ENCODE measurements at places on chromosomes 16 and 17. TPM values are rescaled to one million over a fixed set of nuclear protein-coding genes. Genes with fewer than 3 reads are reported as not detected.
A peak's percentile ranks its signal among the peaks of the same experiment; 100 is the strongest.

GRCh38 chr17:43900858-43901754, 6.2 kb downstream of the MPP2 start:
- DNase-seq, result no peak

DNA sequence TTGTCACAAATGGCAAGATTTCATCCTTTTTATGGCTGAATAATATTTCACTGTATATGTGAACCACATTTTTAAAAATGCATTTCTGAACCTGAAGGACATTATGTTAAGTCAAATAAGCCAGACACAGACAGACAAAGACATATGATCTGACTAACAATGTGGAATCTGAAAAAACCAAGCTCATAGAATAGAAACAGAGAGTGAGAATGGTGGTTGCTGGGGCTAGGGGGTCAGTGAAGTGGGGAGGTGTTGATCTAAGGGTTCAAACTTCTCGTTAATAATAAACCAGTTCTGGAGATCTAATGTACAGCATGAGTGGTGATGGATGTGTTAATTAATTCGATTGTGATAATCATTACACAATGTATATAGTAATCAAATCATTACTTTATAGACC, 475.1 kb downstream of the WWOX start:
- DNase-seq, result no peak

- DNase-seq, result no peak
Observed at GRCh38 chr16:75919664-75920063, 193.4 kb upstream of the CPHXL start.

DNA sequence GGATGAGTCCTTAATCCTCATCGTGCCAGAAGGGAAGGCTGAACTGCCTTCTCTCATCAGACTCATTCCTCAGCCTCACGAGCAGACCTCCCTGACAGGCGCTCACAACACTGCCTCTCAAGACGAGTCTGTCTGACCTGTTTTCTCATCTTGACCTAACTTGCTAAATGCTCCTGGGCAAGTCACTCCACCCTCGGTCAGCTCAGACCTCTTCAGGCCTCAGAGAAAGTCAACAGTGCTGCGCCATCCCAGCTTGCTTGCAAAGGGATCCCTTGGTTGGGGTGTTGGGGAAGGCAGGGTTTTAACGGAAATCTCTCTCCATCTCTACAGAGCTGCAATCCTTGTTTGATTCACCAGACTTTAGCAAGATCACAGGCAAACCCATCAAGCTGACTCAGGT, 15.0 kb downstream of the SERPINF1 start:
- no peak for DNase-seq

DNA sequence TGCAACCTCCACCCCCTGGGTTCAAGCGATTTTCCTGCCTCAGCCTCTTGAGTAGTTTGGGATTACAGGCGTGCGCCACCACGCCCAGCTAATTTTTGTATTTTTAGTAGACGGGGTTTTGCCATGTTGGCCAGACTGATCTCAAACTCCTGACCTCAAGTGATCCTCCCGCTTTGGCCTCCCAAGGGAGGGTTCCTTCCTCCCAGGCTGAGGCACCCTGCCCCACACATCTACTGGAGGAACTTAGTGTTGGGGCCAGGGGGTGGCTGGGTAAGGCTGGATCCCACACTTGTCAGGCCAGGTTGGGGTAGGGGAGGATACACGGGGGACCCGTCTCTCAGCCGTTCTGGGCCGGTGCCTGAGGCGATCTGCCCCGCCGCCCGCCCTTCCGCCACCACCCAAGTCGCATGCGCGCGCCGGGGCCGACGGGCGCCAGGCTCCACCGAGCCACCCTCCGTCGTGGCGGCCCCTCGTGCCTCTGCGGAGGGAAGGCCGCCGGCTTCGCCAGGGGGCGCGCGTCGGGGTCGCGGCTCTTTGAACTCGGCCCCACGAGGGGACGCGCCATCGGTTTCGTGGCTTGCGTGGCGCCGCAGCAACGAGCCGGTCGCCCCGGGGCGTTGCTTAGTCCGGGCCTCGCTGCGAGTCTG, 15.9 kb downstream of the GRB7 start:
- DNase-seq, result peak; percentile 55

DNA sequence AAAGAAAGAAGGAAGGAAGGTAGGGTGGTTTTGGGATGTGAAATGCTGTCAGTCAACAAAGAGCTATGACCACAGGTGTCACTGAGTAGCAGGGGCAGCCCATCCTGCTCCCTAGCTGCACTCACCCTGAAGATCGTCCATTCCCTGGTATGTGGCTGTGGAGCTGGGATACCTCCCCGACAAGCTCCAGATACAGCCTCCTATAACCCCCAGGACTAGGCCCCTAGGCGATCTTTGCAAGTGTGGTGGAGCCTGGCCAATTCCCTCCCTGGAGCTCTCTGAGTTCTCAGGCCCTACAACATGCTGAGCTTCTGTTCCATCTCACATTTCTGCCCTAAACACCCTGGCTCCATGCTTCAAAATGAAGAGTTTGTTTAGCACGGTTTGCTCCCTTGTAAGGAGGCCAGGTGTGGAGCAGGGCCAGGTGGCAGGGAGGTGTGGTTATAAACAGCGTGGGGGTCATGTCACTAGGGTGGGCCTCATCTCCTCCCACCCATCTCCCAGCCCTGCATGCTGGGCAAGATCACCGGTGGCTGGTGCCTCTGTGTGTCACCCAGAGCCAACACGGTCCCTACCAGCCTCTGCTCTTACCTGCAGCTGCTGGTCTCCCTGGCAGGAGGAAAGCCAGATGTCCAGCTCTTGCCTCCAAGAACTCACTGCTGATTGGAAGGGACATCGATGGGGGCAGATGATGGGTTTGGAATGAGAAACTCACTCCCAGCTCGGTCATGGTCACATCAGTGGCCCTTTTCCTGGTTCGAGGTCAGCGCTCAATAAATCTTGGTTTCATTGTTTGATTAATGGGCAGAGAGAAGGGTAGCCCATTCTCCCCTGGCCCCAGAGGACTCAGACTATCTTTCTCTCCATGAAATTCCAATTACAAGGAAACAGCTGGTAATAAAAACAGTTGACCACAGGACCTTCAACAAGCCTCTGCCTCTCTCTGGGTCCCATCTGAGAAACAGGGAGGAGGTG, 511.0 kb upstream of the CDH5 start:
- no peak for DNase-seq

DNA sequence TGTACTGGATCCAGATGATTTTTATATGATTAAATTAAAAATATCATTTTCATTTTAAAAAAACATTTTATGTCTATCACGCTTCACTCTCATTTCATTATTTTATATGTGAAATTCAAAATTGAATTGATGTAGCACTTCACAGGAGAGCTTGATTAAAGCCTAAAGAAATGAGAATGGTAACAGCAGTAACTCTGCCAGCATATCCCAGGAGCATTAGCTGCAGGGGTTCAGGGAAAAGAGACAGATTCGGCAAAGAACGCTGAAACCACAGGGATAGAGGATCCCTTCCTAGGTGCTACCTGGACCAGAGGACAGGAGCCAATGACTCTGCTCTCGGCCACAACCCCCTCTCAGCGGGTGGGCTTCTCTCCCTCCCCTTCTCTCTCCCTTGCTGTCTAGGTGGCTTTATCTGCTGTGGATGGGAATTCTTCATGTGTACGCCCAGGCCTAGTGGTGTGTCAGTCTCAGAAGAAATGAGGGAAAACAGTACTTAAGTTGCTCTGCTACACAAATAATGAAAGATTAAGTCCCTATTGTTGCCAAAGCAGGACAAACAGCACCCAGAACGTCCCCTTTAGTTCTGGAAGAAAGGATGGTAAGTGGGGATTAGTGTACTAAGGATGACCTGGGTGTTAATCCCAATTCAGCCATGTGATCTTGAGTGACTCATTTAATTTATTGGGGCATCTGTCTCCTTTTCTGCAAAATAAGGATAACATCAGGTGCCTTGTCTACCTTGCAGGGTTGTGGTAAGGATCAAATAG, 123.3 kb downstream of the CDK5R1 start:
- DNase-seq, result no peak

DNA sequence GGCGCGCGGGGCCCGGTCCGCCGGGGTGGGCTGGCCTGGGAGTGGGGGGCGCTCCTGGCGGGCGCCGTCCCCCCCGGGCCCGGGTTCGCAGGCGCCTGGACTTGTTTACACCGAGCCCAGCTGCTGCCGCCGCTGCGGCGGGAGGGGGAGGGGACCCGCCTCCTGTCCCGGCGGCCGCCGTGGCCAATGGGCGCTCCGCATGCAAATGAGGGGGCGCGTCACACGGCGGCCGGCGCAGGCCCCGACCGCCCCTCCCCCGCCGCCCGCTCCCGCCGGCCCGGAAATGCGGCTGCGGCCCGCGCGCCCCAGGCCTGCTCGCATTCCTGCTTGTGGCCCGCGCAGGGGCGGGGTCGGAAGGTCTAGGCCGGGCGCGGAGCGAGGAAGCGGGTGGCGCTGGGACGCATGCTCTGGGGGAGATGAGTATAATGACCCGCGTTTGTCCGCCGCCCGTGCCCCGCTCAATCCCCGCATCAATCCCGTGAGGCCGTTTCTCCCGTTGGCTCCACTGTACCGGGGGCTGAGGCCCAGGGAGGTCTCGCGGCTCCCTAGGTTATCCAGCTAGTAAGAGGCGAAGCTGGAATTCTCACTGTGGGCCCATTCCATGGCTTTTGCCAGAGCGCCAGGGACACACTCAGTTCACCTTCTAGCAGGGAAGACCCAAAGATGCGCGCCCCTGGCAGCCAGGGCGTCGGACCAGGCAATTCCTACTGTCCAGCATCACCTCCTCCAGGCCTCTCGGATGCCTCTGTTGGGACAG, at the start of gene YPEL3:
Gene YPEL3, minus strand, starts transcription at position 109 of the 757 bp plus-strand sequence. CDS start 731 bp downstream, outside the sequence.
- peak; percentile 94 for DNase-seq

DNA sequence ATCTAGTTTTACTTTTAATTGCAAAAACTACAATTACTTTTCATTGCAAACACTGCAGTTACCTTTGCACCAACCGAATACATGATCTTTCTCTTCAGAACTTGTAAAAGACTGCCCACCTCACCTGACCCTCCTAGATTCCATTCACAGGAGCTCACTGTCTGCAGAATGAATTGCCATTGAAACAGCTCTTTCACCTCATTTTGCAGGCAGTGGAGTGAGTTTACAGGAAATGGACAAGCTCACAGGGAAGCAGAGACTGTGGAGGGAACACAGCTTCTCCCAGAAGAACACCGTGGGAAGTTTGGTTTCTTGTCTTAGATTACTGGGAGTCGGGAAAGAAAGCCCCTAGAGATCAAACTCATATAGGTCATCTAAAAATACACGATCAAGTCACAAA, 439.7 kb upstream of the RBFOX1 start:
- DNase-seq, result no peak

GRCh38 chr17:73787076-73788059, 143.1 kb upstream of the SDK2 start:
- DNase-seq, result no peak

DNA sequence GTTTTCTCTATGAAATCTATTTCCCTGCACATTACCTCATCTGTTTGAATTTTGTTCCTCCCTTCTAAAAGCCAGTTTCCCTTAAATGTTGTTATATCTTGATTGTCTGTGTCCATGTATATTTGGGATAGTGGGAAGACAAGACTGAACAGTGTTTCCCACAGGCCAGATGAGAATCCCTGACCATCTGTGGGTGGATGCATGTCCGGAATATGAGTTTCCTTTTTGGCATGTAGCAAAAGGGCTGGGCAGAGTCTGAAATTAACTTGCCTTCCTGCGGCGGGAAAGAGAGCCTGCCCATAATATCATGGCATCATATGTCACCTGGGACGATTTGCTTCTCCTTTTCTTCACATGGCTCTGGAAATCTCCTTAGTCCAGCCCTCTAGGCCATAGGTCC, 385.8 kb upstream of the MAF start:
- no peak for DNase-seq

GRCh38 chr17:61128661-61129115, 271.0 kb upstream of the TBX2 start:
- no peak for DNase-seq

DNA sequence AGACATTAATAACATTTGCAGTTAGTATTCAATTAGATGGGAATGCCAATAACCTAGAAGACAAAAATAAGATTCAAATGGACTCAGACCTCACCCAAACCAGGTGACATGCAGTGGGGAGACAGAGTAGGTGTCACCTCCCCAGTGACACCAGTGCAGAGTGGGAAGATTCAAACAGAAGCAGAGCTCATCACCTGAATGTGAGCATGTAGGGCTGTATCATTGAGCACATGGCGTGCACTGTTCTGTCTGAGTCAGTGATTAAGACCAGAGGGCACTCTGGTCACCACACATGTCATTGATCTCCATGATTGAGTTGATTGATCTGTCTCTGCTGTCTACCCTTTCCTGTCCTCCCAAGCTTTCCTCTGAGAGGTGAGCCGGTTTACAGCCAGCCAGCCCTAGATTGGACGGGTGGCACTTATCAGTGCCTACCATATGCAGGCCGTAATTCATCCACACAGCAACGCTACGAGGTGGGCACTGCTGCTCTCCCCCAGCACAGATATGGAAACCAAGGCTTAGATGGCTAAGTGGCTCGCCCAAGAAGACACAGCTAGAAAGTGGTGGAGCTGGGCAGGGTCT, 34.0 kb downstream of the RHBDL3 start:
- DNase-seq, result no peak

DNA sequence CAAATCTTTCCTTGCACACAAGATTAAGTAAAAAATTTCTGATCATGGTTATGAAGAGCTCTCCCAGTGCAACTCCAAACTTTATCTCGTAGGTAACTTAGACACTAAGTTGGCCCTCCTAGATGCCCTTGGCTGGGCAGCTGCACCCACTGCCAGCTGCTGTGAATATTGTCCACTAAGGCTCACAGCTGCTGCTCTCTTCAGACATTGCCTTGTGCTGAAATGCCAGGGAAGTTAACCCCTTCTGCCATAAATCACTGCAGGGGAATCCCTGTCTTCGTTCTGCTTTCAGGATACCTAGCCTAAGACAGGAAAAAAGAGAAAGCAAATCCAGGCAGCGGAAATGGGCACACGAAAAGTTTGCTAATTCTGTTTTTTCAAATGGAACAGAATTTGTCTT, 106.4 kb downstream of the IRX5 start:
- DNase-seq, result no peak

DNA sequence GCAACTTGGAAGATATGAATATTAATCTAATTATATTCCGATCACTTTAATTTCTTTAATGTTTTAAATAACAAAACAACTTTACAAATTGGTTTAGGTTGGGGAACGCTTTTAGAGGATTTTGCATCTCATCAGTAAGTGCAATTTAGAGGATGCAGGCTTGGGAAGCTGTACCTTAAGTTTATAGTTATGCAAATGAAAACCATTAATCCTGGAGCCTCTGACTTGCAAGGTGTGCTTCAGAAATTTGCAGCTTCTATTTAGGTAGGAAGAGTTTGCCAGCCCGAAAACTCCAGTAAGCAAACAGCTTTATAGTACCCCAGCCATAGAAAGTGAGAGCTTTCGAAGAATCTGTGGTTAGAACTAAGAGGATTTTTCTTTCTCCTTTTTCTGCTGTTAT, 547.0 kb downstream of the MAF start:
- no peak for DNase-seq

Gene CMTM2
- not detected for total RNA-seq

Gene CHST6
- 2.0 TPM for total RNA-seq

Gene KRT25
- not detected for total RNA-seq

Gene KRTAP2-2
- total RNA-seq, result not detected

Gene TBC1D3K
- total RNA-seq, result not detected

Measured in left colon (tissue), 2 donors.